ENCODE measurements at places on chromosomes 7 and 10. TPM values are rescaled to one million over a fixed set of nuclear protein-coding genes. Genes with fewer than 3 reads are reported as not detected.

The VSTM2A gene
- total RNA-seq, result not detected

The VPS37D gene
- 0.35 TPM for total RNA-seq

The ATG9B gene
- 10.0 TPM for total RNA-seq

The ATOH7 gene
- not detected for total RNA-seq

The SPDYE9 gene
- total RNA-seq, result not detected

The SVOPL gene
- not detected for total RNA-seq

GRCh38 chr7:26487780-26488515, 196.3 kb downstream of the SNX10 start:
- no peak for DNase-seq

DNA sequence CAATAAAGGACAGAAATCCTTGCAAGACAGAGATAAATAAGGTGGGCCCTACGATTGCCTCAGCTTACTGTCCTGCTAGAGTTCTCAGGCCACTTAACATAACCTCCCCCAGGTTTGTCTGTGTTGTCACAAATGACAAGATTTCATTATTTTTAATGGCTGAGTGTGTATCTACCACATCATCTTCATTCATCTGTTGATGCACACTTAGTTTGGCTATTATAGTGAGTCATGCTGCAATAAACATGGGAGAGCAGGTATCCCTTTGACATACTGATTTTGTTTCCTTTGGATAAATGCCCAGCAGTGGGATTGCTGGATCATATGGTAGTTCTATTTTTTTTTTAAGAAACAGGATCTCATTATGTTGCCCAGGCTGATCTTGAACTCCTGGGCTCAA, 60.6 kb downstream of the PRTFDC1 start:
- DNase-seq, result no peak

DNA sequence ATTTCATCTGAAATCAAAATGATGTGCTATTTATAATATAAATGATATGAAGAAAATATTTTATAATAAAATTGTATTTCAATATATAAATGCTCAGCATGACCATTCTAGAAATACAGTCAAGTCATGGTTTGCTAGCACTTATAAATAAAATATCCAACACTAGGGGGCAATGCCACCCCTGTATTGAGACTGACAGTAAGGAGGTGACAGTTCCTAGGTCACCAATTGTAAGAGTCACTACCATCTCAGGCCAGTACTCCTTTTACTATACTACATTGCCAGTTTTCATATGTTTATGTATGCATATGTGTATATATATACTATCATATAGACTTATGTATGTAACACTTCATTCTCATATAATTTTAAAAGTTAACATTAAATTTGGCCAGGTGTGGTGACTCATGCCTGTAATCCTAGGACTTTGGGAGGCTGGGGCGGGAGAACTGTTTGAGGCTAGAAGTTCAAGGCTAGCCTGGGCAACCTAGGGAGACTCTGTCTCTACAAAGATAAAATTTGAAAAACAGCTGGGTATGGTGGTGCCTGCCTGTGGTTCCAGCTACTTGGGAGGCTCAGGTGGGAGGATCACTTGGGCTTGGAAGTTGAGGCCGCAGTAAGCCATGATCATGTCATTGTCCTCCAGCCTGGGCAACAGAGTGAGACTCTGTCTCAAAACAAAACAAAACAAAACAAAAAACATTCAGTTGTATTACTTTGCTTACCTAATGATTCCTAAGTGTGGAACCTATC, 2.4 kb upstream of the CNOT4 start:
- DNase-seq, result peak; percentile 37

- DNase-seq, result no peak
Observed at GRCh38 chr7:35411331-35411730, 157.4 kb upstream of the TBX20 start.

GRCh38 chr10:14904316-14904732, 25.7 kb downstream of the SUV39H2 start:
- DNase-seq, result peak; percentile 41

GRCh38 chr7:117279931-117280557, 42.8 kb downstream of the WNT2 start:
- no peak for DNase-seq

- no peak for DNase-seq
Observed at GRCh38 chr7:66957595-66958290, 36.7 kb downstream of the TMEM248 start.

- DNase-seq, result peak; percentile 82
Observed at GRCh38 chr7:148575640-148576411, 14.7 kb upstream of the C7orf33 start.

GRCh38 chr10:86310291-86310690, 56.3 kb downstream of the GRID1 start:
- DNase-seq, result no peak

DNA sequence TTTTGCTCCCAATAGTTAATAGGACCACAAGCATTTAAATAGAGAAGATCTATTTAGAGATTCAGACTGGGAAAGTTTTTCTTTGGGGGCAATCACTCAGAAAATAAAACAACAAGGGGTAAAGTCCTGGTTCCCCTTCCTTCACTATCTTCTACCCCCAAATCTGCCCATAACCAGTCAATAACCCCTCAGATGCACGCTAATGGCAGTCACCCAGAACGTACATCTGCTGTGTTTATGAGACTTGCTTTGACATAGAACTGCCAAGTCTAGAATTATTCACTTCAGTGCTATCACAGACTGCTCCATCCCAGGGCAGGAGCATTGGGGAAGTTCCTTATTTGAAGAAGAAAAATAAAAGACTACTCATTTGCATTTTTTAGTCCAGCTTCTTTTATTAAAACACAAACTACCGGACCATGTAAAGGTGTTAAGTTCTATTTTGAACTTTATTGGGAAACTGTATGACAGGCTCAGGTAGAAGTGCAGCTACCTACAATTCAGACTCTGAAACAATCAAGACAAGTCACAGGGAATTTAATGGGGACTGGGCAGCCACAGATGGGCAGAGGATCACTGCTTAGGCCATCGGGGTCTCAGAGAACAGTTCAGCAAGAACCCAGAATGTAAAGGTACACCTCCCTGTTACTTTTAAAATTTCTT, 38.4 kb downstream of the ANK3 start:
- no peak for DNase-seq

GRCh38 chr10:33152146-33152545, 182.3 kb downstream of the NRP1 start:
- DNase-seq, result no peak

GRCh38 chr10:79610601-79611191, at the start of gene SFTPA1:
Gene SFTPA1, plus strand, starts transcription at chr10:79610939. Its CDS starts 887 bp downstream, at chr10:79611826.
- no peak for DNase-seq

DNA sequence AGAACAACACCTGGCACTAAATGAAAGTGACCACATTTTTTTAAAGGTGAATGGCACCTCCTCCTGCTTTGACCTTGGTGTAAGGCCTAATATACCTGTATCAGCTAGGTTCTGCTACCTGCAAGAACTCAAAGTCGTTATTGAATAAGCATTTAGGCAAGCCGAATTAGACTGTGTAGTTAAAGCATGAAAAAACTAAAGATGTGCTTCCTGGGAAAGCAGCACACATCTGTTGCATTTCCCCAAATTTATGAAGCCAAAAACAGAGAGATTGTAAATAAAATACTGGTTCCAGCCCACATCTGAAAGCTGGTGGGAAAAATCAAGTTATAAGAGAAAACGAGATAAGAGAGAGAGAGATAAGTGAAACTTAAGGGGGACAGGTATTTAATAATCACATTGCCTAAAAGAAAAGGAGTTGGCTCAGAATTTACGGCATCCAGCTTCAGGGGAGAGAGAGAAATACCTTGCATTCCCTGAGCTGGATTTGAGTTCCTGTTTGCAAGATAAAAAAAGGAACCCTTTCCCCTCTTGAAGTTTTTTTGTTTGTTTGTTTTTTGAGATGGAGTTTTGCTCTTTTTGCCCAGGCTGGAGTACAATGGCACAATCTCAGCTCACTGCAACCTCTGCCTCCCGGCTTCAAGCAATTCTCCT, 1.8 kb upstream of the XPNPEP1 start:
- DNase-seq, result no peak

- peak; percentile 52 for DNase-seq
Observed at GRCh38 chr10:132193907-132194552, 7.3 kb downstream of the DPYSL4 start.

GRCh38 chr10:13972609-13973008, 358.1 kb downstream of the FRMD4A start:
- no peak for DNase-seq

DNA sequence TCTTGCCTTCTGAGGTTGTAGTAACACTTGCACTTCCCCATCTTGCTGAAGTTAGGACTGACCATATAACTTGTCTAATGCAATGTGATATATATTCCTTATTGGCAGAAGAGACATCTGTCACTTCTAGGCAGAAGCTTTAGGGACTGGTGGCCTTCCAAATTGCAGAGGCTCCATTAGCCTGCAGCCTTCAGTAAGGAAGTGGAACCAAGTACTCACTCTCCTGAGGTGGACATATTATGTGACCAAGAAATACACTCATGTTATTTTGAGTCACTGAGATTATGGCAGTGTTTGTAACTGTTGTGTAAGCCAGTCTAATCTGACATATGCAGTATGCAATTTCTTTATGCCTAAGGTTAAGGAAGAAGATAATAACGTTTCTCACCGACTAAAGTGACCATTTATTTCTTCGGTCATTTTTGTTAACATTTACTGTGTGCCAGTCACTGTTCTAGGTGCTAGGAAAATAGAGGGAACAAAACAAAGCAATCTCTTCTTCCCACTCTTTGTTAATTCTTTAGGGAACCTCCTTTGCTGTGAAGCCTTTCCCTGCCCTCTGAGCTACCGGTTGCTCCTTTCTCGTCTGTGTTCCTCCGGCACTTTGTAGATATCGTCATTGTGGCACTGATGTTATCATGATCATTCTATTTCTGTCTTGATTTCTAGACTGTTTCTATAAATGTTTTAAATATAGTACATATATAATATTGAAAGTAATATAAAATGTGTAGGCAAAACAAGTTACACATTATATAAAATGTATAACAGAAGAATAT, 52.9 kb upstream of the HBP1 start:
- DNase-seq, result no peak
